Esophagus squamous epithelium (tissue), 5 donors: ENCODE measurements at places on chromosomes 4 and X. TPM values are rescaled to one million over a fixed set of nuclear protein-coding genes. Genes with fewer than 3 reads are reported as not detected.
A peak's percentile ranks its signal among the peaks of the same experiment; 100 is the strongest.

- no peak for DNase-seq
- H3K36me3 ChIP-seq = no peaks in the 10 kb centered on the region
- H3K4me1 ChIP-seq = no peaks in the 10 kb centered on the region
- H3K27ac ChIP-seq = no peak overlapping the region
- no peak overlapping the region for H3K4me3 ChIP-seq
Measured at GRCh38 chrX:154132366-154132765, 11.7 kb upstream of the OPN1LW start.

GRCh38 chr4:142845293-142846107 lies 601 bp downstream of the INPP4B start:
- H3K27me3 ChIP-seq = no peaks in the 10 kb centered on the region
- DNase-seq = no peak
- peak overlapping the region; percentile 39 for H3K4me3 ChIP-seq
- no peaks in the 10 kb centered on the region for H3K36me3 ChIP-seq
- H3K4me1 ChIP-seq = peaks cover 15% of the 10 kb centered on the region
- H3K27ac ChIP-seq = peak overlapping the region; percentile 68

DNA sequence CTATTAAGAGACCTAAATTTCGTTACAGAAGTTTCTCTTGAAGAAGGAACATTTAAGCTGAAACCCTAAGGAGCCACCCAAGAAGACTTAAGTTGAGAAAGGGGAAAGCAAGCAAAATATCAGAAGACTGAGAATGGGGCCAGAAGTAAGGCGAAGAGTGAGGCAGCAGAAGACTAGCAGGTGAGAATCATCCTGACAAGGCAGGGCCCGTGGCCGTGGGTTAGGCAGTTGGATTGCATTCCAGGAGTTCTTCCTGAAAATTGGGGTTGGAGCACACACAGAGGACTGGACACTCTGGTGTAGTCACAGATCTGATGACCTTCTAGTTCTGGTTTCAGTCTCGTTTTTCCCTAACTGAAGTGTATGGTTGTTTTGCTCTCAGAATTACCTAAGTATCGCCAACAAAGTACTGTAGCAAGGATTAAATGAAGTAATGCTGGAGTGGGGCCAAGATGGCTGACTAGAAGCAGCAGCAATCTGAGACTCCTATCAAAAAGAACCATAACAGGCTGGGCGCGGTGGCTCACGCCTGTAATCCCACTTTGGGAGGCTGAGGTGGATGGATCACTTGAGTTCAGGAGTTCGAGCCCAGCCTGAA lies 94.4 kb upstream of the GUCY1A1 start:
- H3K4me1 ChIP-seq = no peaks in the 10 kb centered on the region
- H3K4me3 ChIP-seq = no peak overlapping the region
- no peaks in the 10 kb centered on the region for H3K36me3 ChIP-seq

DNA sequence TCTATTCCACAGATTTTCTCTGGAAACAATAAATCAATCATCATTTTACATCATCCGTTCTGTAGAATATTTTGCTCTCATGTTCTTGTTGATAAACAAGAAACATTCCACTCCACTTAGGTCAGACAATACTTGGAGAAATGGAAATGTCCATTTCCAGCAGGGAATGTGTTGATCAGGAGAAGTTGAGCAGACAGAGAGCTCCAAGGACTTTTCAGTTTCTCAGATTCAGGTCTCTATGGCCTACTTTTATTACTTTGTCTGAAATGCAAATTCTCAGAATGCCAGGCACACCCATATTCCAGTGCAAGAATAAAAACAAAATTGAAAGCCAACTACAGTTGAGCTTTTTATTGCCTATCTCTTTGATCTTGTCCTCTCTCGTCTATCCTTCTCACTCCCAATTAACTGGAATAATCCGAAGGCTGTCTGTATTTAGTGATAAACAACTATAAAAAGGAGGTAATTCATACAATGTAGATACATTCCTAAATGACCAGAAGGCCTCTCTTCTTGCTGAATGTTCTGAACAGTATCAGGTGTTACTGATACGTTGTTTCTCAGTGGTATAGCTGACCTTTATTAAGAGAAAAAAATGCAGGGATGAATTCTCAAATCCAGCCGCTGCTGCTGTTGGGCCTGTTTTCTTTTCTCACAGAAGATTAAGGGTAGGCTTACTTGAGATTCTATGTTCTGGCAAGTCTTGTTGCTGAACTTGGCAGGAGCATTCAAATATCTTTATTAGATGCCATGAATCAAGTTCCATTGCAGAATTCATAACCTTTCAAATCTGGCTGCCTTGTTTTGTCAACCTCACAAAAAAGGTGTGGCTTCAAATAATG lies 72.1 kb downstream of the HPGD start:
- peak overlapping the region; percentile 80 for H3K27ac ChIP-seq
- H3K36me3 ChIP-seq = no peaks in the 10 kb centered on the region
- H3K4me1 ChIP-seq = peaks cover 71% of the 10 kb centered on the region
- H3K4me3 ChIP-seq = no peak overlapping the region
- DNase-seq = no peak
- no peaks in the 10 kb centered on the region for H3K27me3 ChIP-seq

DNA sequence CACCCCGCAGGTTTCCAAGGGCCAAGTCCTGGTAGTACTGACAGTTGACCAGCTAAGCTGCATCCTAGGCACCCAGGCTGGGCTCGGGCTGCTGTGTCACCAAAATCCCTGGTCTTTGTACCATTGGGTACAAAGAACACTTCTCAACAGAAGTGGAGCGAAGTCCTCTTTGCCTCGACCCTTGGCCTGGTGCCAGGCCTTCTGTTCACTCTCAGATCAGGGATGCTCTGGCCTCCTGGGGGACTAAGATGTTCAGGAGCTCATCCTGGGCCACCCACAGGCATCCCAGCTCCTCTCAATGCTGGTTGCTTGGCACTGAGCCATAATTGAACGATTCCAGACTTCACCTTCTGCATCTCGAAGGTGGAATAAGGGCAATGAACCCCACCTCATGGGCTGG lies 13.8 kb upstream of the SLC2A9 start:
- no peak overlapping the region for H3K4me3 ChIP-seq
- H3K36me3 ChIP-seq = no peaks in the 10 kb centered on the region
- no peaks in the 10 kb centered on the region for H3K27me3 ChIP-seq
- H3K27ac ChIP-seq = no peak overlapping the region
- H3K4me1 ChIP-seq = peaks cover 39% of the 10 kb centered on the region

FAT4 gene
- total RNA-seq = 18.5 TPM

ACSL4 gene
- 34.3 TPM for total RNA-seq
